Myometrial cell (primary cell): ENCODE measurements at places on chromosomes 11 and 22. TPM values are rescaled to one million over a fixed set of nuclear protein-coding genes. Genes with fewer than 3 reads are reported as not detected.

The OR6A2 gene
- not detected in 2 replicates for total RNA-seq

The APOBEC3G gene
- 11.0 and 15.8 TPM in 2 replicates for total RNA-seq

The TRPC6 gene
- under 0.01 TPM in 1 of 2 replicates, not detected in the other for total RNA-seq

The CFAP300 gene
- 12.1 and 12.4 TPM in 2 replicates for total RNA-seq

The MS4A5 gene
- not detected in 2 replicates for total RNA-seq

The NAALAD2 gene
- total RNA-seq, result 0.18 and 0.58 TPM in 2 replicates

The CLDN25 gene
- not detected in 2 replicates for total RNA-seq

The MMP10 gene
- total RNA-seq, result 0.29 TPM in 1 of 2 replicates, not detected in the other

The MOB2 gene
- total RNA-seq, result 16.5 and 21.3 TPM in 2 replicates

The SLC22A9 gene
- total RNA-seq, result not detected in 2 replicates

The TRIM64 gene
- total RNA-seq, result not detected in 2 replicates

The TREH gene
- not detected in 2 replicates for total RNA-seq

The UPK3A gene
- not detected in 2 replicates for total RNA-seq

The UCP3 gene
- under 0.01 TPM in 1 of 2 replicates, not detected in the other for total RNA-seq

The GUCY1A2 gene
- total RNA-seq, result 0.18 TPM in 1 of 2 replicates, not detected in the other

The UQCC3 gene
- 8.6 and 10.5 TPM in 2 replicates for total RNA-seq

The SGSM1 gene
- total RNA-seq, result under 0.01 TPM in 1 of 2 replicates, not detected in the other

The LUZP2 gene
- not detected in 2 replicates for total RNA-seq

The FGF3 gene
- not detected in 2 replicates for total RNA-seq

The OR51G1 gene
- not detected in 2 replicates for total RNA-seq

The GCAT gene
- 38.8 and 43.0 TPM in 2 replicates for total RNA-seq

The MMP8 gene
- total RNA-seq, result not detected in 2 replicates

The TRIM21 gene
- total RNA-seq, result 11.5 and 18.4 TPM in 2 replicates

The SNU13 gene
- 139 and 170 TPM in 2 replicates for total RNA-seq

The SLC7A4 gene
- total RNA-seq, result under 0.01 TPM in 1 of 2 replicates, not detected in the other

The CFAP68 gene
- 7.2 and 14.2 TPM in 2 replicates for total RNA-seq
